Right kidney (tissue), 9 donors: ENCODE measurements at places on chromosomes 16 and 17.

GRCh38 chr16:68776821-68777485 is 39.9 kb downstream of the CDH1 start:
- no peak for DNase-seq

- DNase-seq = peak; percentile 72
Measured at GRCh38 chr17:7262192-7262934, at the start of gene CLDN7. CLDN7 (minus strand) TSS chr17:7262478; CDS start chr17:7262043, 435 bp downstream.

DNA sequence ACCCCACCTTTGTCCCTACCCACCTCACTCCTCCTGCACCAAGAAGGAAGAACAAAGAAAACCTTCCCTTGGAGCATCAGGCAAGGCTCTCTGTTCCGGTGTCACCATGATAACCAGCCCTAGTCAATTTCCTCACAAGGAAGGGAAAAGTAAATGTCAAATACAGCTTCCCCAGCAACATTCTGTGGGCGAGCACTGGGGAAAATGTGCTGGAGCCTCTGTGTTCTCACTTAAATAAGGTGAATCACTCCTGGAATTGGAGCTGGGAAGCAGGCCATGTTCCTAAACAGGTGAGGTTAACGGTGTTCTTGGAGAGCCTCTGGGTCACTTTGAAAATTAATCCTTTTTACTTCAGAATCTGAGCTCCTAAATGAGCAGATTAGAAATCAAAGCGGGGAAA is 427.9 kb upstream of the ERCC4 start:
- DNase-seq = no peak

DNA sequence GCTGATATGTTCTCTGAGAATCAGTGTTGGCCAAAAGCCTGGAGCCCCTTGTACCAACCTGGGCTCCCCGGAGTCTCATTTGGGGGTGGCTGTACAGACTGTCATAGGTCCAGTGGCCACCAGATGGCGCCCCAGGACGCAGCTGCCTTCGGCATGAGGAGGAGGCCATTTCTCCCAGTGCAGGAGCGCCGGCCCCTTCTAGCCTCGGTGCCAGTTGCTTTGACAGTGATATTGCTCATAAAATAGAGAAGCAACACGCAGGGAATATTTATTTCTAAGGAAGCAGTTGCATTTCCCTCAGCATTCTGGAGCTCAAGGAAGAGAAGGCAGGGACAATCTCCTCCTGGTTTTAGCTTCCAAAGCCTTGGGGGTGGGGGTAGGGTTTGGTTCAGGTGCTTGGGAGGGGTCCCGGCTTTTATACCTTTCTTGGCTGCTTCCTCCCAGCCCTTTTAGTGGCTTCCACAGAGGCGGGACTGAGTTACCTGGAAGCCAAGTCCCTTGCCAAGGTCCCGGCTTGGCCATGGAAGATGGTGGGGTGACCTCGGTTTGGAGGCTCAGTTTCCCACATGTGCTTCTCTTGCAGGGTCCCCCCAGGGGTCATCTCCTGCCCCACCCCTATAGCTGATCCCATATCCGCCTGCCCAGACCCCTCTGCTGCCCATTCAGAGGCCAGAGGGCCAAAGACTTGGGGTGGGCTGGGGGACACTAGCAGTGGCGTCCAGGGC is 117.8 kb upstream of the CDC42EP4 start:
- peak; percentile 63 for DNase-seq

DNA sequence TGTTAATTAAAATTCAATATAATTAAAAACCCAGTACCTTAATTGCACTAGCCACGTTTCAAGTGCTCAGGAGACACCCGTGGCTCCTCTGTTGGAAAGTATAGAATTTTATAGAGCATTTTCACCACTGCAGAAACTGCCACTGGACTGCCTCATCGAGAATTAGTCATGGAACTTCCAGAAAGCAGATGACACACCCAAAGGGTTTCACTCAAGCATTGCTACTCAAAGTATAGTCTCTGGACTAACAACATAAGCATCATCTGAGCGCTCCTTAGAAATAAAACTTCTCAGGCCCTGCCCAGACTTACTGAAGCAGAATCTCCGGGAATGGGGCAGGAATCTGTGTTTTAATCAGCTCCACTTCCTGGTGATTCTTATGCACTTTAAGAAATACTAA is 63.5 kb upstream of the GPR139 start:
- DNase-seq = no peak

GRCh38 chr17:48890086-48890485 is 2.5 kb upstream of the ATP5MC1 start:
- DNase-seq = no peak

GRCh38 chr17:5226940-5227878 is 7.5 kb downstream of the SCIMP start:
- DNase-seq = no peak

GRCh38 chr16:3152027-3152276 is 17.1 kb downstream of the ZNF213 start:
- no peak for DNase-seq

- no peak for DNase-seq
Measured at GRCh38 chr16:19703172-19703889, 14.7 kb downstream of the KNOP1 start.

- no peak for DNase-seq
Measured at GRCh38 chr16:89150090-89150835, 21.3 kb upstream of the CDH15 start.

DNA sequence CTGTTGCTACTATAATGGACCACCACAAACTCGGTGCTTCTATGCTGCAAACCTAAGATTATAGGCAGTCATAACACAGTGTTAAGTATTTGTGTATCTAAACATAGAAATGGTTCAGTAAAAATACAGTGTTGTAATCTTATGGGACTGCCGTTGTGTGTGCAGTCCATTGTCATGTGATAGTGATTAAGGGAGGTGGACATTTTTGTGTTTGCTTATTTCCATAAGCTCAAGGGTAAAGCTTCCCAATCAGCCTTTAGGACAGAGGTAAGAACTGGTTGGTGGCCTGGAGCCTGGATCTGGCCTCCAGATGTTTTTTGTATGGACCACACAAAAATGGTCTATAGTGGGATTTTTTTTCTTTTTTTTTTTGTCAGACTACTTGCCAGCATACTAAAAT is 29.9 kb downstream of the WWOX start:
- no peak for DNase-seq

DNA sequence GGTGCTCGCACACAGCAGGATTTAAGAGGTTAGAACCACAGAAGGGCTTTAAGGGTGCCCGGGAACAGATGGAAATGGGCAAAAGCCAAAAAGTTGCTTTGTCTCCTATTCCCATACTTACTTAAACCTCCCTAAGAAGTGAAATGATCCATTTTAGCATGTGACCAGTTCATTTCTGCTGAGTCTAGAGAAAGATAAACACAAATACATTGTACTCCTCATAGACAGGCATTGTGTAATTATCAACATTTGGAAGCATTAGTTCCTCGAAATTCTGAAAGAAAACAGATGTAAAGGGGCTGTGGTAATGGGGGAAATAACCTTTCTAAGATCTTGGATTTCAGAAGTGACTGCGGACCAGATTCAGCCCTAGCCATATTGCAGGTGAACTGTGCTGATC is 178.3 kb downstream of the CYB561 start:
- DNase-seq = no peak
